ENCODE measurements at places on chromosomes 2 and 18.

DNA sequence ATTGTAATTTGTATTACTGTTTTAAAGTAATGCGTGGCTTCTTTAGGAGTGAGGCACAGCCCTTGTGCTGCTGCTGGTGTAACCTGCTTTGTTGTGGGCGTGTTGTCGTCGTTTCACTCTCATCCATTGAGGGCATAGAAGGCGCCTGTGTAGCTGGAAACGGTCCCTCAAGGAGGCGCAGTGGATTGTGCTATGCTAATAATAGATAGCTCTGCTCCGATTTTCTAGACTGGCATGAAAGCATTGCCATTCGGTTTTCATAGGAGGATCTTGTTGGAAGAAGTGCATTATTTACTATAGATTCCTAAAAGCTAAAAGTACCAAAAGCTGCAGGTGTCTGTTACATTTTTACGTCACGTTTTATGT, 17.9 kb downstream of the RAB12 start:
- DNase-seq, result no peak

GRCh38 chr2:200786826-200787225, 24.9 kb upstream of the BZW1 start:
- no peak for DNase-seq

DNA sequence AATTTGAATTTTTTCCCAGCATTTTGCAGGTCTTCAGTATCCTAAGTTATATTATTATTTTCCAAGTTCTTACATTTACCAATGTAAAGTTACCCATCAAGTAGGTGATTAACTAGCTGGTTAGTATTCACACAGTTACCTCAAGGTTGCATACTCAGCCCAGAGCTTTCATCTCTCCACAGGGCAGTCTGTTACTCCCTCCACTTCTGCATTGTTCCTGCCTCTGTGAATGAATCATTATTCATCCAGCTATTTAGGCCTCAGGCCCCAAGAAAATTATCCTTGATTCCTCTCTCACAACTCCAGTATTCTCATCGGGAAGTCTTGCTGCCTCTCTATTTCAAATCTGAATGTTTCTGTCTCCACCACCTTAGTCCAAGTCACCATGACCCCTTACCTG, 92.2 kb downstream of the SMC6 start:
- DNase-seq, result no peak

- DNase-seq, result no peak
Measured at GRCh38 chr18:23337599-23338444, 115.3 kb upstream of the RIOK3 start.

GRCh38 chr18:50393802-50394201, 19.0 kb downstream of the SKA1 start:
- no peak for DNase-seq

DNA sequence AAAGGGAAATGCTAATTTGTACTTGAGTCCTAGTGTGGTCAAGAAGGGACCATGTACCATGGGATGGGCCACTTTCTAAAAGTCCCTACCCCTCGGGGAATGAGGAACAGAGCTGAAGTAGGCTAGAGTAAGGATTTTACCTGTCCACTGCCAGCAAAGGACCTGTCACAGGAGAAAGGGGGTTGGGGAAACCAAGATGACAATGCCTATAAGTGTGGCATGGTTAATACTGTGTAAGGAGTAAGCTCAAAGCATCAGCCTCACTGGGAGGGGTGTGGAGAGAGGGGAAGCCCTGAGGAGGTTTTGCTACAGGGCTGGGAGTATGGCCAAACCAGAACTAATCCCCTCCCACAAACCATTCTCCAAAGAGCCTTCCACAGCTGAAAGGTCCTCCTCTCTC, 15.8 kb downstream of the GKN2 start:
- no peak for DNase-seq

- no peak for DNase-seq
Measured at GRCh38 chr2:97713296-97714083, at the start of gene ZAP70. Gene ZAP70, plus strand, starts transcription at chr2:97713576. Its CDS starts 10,461 bp downstream, at chr2:97724037.

GRCh38 chr2:85369500-85369899, 14.9 kb downstream of the ELMOD3 start:
- no peak for DNase-seq

DNA sequence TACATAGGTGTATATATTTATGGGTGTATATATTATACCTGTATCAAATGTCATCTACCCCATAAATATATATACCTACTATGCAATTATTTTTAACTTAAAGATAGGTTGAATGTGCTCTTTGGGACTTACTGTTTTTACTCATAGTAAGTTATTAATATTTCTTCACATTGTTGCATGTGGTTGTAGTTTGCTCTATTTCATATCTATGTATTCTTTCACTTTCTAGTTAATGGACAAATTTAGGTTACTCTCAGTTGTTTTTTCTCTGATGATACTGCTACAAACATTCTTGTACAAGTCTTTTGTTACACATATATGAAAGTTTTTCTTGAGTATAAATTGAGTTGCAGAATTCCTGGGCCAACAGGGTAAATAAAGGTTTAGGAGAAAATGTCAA, 601.8 kb upstream of the ID2 start:
- no peak for DNase-seq

- DNase-seq, result no peak
Measured at GRCh38 chr2:107334306-107334705, 448.3 kb upstream of the ST6GAL2 start.

- DNase-seq, result no peak
Measured at GRCh38 chr2:147933931-147934330, 86.6 kb downstream of the ORC4 start.

DNA sequence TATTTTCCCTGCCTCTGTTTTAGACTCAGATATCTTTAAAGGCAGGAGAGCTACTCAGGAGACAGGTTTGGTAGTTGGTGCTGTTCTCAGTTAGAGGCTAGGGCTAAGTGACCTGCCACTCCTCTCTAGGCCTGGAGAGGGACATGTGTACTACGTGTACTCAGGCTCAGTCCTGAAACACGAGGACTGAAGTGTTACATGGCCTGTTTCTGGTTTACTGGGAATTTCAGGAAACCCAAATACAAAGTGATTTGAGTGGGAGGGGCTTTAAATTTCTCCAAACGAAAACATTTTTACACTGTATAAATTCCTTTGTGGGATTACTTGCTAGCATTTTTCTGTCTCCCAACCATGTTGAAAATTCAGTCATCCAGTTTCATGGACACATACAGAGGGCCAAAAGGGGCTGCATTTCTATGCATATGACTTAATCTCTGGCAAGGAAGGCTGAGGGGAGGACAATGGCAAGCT, 343.3 kb downstream of the CYP26B1 start:
- DNase-seq, result no peak

GRCh38 chr2:41846962-41847361, 200.9 kb upstream of the PKDCC start:
- no peak for DNase-seq

DNA sequence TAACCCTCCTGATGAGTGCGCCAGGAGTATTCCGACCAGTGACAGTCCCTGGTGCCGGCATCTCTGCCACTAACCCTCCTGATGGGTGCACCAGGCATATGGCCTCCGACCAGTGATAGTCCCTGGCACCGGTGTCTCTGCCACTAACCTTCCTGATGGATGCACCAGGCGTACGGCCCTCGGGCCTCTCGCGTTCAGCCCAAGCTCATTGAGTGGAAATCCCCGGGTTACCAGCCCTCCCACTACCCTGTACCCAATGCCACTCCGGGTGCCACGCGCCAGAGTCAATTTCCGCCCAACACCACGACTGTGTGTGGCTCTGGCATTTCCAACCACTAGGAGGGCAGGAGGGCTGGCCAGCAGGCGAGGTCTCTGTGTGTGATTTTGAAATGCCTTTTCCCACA, 11.7 kb upstream of the GPC1 start:
- no peak for DNase-seq

DNA sequence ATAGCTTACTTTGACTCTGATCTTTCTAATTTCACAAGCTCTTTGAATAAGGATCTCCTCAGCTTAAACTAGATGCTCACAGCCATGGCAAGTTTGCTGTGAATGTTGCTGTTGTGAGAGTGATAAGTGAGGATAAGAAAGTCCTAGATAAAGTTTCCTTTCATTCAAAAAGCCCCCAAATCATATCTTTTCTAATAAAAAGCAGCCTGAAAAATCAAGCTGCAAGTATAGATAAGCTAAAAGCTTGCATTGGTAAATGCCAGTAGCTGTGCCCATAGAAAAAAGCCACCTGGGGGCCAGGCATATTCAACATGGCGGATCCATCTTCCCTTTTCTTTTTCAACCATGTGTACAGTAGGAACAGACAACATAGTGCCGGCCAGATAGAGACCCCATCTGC, 4.3 kb downstream of the NLRC4 start:
- no peak for DNase-seq

- DNase-seq, result no peak
Measured at GRCh38 chr18:78624646-78625279, 354.9 kb upstream of the SALL3 start.

- DNase-seq, result no peak
Measured at GRCh38 chr2:159912580-159912979, 114.6 kb upstream of the CD302 start.

GRCh38 chr2:34799556-34799955, 1200.5 kb upstream of the FAM98A start:
- DNase-seq, result no peak

DNA sequence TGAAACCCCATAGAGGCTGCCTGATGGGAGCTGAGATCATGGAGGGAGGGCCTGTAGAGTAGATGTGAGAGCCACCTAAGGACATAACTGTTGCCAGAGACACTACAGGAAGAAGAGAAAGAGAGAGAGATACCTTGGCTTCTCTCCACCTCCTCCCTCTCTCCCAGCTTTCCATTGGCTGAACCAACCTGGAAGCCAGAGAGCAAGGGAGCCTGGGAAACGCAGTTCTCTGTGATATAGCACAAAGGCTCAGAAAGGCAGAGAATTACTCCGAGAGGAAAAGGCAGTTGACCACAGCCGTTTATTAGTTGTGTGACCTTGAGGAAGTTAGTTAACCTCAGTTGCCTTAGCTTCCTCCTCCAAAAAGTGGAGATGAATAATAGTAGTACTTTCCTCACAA, 37.7 kb upstream of the MAT2A start:
- DNase-seq, result no peak

GRCh38 chr2:17804358-17804757, 11.9 kb upstream of the MSGN1 start:
- no peak for DNase-seq
